ENCODE measurements at places on chromosomes 7 and 10.
A peak's percentile ranks its signal among the peaks of the same experiment; 100 is the strongest.

DNA sequence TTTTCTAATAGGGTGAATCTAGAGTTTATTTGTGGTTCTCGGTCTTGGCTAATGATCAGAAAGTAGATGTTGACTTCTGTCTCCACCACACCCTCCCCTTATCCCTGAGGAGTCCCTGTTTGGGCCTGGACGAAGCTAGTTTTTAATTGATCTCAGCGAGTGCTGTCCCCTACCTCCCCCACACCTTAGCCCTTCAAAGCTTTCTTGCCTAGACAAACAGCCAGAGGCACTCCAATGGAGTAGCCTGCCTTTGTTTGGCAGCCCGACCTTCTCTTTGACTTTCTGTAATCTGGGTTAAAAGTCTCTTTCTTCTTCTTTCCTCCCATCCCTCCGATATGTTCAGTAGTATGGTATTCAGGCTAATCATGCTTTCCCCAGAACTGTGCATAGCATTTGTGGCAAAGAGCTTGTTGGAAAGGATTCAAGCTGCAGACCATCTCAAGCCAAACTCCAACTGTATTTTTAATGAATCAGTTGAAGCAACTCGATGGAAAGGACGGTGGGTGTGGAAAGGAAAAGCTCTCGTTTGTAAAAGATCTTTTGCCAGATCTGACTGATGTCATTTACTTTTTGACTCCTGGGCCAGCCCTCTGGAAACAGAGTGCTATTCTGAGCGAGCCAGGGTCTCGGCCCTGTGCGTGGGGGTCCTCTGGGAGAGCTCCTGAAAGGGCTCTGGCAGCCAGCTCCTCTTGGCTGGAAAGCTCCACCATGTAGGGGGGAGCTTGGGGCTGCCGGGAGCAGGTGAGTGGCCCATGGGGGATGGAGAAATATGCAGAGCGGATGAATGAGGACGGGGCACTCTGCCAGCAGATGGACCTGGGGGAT, 4.5 kb downstream of the FAM180A start:
- peak; percentile 59 for DNase-seq

GRCh38 chr7:99146979-99147378, 3.1 kb upstream of the SMURF1 start:
- no peak for DNase-seq

DNA sequence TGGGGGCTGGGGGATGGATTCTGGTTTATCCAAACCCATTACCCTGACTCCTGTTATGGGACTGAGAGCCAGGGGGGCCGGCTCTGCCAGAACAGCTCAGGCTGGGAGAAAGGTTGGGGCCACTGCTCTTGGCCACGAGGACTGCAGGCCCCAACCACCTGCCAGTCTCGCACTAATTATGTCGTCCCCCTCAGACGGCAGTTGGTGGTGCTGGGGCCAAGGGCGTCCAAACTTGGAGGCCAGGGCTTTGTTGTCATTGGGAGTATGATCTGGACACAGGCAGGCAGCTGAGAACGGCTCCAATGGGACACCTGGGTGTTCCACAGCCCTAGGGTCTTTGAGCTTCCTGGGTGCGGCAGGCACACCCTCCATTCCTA, 34.7 kb downstream of the DRGX start:
- DNase-seq = no peak

GRCh38 chr7:35355199-35355598, 101.3 kb upstream of the TBX20 start:
- no peak for DNase-seq

DNA sequence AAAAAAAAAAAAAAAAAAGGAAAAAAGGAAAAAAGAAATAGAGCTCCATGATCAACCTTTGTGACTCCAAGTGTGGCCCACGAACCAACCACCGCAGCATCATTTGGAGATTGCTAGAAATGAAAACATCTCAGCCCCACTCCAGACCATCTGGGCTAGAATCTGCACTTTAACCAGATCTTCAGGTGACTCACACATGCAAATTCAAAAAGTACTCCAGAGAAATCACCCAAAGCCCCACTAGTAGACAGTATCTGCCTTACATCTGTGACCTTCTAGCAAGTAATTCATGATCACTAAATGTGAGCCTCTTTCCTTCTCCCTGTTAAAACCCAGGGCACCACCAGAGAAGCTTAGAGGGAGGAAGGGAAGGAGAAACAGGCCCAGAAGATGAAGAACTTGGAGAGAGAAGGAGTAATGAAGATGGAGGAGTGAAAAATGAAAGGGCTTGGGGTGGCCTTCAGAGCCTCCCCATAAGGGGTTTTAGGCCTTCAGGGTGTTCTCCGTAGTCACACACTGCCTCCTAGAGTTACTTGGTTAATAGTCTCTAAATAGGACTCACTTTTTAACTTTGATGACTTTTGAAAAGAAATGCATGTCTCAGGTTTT, 94.0 kb downstream of the SLC37A3 start:
- no peak for DNase-seq

- DNase-seq = no peak
Measured at GRCh38 chr10:71268758-71269157, 50.3 kb upstream of the SLC29A3 start.

GRCh38 chr10:1360011-1360557, 303.9 kb downstream of the WDR37 start:
- DNase-seq = no peak

DNA sequence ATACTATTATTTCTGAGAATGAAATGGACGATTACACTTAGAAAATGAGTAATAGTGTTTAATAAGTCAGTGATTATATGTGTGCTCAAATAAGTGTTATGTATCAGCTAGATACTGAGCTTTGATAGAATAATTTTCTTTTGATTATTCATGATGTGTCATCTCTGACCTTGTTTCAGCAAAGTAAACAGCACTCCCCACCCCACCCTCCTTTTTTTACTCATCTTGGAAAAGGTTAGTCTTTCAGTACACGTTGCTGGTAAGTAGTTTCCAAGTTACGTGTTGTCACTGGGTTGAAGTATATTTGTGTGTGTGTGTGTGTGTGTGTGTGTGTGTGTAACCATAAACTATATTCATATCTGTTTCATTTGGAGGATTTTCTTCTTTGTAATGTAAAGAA, 84.1 kb downstream of the GNAI1 start:
- DNase-seq = peak; percentile 26

- DNase-seq = no peak
Measured at GRCh38 chr7:75945297-75946168, 30.6 kb downstream of the POR start.

- no peak for DNase-seq
Measured at GRCh38 chr7:16649196-16649595, 3.2 kb downstream of the BZW2 start.

- no peak for DNase-seq
Measured at GRCh38 chr7:142548978-142549377, 200.3 kb upstream of the PRSS1 start.

- no peak for DNase-seq
Measured at GRCh38 chr7:110442381-110442837, 648.5 kb upstream of the LRRN3 start.

DNA sequence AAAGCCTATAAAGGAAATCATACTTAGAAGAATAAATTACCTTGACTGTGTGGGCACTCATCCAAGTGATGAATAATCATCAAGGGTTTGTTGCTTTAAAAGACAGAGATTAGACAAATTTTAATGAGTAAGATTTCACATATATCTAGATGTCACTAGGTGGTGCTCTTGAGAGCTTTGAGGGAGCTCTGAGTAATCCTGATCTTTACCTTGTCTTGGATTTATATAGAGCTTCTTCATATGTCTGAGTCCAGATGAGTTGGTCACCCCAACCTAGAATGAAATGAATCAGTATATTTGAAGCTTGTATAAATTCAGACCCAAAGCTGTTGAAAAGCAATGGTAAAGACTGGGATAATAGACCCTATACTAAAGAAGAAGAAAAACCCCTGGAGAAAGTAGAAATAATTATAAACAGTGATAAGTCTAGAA, 3.7 kb downstream of the AGR2 start:
- DNase-seq = peak; percentile 22

DNA sequence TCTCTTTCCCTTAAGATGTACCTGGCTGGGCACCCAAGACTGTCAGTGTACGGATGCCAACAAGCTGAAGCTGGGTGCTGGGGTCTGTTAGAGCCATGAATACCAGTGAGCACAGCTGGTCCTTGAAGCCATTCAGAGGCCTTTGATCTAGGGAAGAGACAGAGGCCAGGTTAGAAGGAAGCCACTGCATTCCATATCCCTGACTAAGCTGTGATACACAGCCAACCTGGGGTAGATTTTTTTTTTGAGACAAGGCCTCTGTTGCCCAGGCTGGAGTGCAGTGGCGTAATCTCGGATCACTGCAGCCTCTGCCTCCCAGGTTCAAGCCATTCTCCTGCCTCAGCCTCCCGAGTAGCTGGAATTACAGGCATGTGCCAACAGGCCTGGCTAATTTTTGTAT, 20.8 kb downstream of the ZDHHC16 start:
- no peak for DNase-seq

DNA sequence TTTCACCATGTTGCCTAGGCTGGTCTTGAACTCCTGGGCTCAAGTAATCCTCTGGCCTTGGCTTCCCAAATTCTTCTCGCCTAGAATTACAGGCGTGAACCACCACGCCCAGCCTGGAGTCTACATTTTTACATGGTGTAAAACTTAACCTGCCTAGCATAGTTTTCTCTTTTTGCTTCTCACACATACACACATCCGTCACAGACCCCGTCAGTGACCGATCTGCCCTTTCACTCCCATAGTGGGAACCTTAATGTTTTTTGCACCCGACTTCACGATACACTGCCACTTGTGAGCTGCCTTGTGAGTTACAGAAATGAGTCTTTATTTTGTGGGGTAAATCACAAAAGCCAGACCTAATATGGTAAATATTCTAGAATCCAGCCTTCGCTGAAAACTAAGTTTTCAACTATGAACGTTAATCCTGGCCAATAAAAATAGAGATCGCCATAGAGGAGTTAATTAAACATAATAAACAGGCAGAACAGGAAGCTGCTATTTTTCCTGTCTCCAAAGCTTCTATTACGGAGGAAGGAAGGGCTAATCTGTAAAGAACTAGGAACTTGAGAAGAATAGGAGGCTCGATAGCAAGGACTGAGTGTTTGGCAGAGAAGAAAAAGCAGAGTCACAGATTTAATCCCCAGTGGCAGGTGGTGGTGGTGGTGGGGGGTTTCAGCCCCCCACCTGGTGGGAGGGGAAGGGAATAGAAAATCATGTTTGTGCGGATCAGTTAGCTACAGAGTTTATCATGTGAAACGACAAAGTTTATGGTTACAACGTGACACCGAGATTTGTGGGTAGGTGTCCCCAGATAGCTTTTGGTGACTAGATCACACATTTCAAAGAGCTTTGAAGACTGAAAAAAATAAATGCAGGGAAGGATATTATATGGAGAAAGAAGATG, 14.7 kb upstream of the FAM171A1 start:
- no peak for DNase-seq

DNA sequence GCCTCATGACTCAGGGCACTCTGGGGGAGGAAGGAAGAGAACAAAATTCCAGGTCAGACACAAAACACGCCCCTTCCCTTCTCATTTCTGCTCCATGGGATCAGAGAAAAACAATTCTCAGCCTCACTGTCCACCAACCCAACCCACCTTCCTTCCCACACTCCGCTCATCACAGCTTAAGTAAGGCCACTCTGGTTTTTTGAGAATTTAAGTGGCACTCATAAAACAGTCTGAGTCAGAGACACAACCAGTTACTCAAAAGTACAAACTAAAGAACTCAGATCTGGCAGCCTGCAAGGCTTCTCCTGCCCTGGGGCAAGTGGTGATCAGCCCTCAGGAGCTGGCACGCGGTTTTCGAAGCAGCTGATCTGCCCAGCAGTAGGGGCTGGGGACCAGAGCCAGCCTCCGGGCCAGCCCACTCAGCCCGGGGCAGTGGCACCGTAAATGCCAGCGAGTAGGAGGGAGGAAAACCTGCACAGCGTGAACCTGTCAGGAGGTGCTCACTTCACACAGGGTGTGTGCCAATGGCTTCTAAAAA, 39.1 kb upstream of the ABLIM1 start:
- no peak for DNase-seq

- DNase-seq = no peak
Measured at GRCh38 chr10:59857049-59857448, 49.3 kb downstream of the CCDC6 start.

- DNase-seq = no peak
Measured at GRCh38 chr10:101287997-101288635, 58.9 kb upstream of the LBX1 start.

DNA sequence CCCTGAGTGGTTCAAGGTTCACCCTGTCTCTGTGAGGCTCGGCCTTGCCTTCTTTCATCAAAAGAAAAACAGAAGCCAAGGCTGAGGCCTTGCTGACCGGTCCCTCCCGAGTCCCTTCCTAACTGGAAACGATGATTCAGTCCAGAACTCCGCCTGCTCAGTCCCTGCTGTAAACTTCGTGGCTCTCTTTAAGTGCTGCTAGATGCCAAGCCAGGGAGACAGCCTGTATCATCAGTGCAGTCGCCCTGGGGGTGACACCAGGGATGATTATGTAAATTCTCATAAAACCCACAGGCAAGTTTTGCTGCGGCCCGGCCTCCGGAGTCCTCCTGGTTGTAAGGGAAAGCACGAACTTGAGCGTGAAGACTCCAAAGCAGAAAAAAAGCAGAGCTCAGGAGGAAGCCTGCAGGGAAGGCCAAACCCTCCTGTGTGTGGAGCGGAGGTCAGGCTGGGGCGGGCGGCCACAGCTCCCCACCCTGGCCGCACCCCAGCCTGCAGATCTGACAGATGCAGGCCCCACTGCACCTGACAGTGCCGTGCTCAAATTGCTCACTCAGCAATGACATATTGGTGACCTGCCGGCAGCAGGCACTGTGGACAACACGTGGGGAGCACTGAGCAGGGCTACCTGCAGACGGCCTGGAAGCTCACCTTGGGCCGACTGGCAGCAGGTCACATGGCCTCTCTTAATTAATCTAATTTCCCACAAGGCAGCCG, 123.4 kb downstream of the DYNC2I1 start:
- DNase-seq = no peak
